Activated CD4-positive, alpha-beta T cell treated with anti-CD3 and anti-CD28 coated beads for 36 hours (primary cell): ENCODE measurements at places on chromosomes 16 and 17. TPM values are rescaled to one million over a fixed set of nuclear protein-coding genes. Genes with fewer than 3 reads are reported as not detected.

DNA sequence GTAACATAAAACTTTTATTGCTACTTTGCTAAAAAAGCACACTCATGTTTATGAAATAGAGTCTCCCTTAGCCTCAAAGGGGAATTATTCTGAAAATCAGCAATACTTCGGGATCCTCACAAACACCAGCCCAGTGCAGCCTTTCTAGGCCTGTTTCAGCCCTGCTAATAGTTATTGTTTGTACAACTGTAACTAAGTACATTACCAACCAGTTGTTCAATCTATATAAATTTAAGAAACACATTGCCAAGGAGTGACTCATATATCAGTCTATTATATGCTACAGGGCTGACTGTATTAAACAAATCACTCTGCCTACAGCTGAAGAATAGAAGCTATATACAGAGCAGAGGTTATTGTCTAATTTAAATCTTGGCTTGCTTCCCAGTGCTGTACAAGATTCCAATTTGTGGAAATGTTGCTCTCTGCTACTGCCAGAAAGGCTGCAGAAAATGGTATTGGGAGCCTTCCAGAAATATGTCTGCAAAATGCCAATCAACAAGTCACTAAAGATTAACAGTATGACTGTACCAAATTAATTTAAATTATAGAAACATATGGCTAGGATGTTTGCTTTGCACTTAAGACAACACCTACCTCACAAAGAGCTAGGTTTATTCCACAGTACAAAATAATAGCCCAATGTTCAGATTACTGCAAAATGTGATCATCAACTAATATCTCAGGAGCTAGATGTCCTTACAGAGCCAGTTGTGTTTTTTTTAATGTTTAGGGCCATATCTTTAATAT is 49.7 kb downstream of the TOX3 start:
- DNase-seq, result no peak

Gene RAPGEFL1
- total RNA-seq, result 5.1 TPM

DNA sequence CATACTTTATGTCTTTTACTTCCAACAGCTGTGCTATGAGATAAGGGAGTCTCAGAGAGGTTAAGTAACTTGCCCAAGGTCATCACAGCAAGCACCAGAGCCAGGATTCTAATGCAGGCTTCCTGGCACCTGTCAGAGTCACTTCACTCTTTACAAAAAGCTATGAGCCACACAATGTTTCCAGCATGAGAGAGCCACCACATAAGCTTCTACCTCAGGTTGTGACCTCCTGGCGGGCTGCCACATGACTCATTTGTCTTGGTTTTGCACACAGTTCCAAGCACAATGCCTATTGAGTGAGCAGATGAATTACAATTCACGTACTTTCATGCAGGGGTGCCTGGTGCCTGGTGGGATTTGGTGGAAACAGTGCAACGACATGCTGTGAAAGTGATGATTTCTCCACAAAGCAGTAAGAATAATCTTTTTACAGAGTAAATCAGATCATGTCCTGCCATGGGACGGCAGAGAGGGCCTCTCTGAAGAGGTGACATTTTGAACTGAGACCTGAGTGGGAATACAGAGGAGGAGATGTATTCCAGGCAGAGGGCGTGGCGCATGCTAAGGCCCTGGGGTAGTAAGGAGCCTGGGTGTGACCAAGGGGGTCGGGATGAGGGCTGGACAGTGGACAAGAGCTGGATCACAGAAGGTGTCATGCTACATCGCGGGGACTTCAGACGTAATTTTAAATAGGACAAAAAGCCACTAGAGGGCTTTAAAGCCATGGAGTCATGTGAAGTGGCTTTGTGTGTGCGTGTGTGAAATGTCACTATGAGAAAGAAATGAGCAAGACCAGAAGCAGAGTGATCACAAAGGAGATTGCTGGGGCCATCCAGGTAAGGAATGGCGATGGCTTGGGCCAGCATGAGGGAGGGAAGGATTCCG is 53.4 kb downstream of the CACNG3 start:
- peak; percentile 77 for DNase-seq

DNA sequence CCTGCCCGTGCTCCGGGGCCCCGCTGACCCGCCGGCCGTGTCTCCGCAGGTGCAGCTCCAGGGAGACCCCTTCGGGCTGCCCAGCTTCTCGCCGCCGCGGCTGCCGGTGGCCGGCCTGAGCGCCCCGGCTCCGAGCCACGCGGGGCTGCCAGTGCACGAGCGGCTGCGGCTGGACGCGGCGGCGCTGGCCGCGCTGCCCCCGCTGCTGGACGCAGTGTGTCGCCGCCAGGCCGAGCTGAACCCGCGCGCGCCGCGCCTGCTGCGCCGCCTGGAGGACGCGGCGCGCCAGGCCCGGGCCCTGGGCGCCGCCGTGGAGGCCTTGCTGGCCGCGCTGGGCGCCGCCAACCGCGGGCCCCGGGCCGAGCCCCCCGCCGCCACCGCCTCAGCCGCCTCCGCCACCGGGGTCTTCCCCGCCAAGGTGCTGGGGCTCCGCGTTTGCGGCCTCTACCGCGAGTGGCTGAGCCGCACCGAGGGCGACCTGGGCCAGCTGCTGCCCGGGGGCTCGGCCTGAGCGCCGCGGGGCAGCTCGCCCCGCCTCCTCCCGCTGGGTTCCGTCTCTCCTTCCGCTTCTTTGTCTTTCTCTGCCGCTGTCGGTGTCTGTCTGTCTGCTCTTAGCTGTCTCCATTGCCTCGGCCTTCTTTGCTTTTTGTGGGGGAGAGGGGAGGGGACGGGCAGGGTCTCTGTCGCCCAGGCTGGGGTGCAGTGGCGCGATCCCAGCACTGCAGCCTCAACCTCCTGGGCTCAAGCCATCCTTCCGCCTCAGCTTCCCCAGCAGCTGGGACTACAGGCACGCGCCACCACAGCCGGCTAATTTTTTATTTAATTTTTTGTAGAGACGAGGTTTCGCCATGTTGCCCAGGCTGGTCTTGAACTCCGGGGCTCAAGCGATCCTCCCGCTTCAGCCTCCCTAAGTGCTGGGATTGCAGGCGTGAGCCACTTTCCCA is 5.9 kb downstream of the CTF1 start:
- peak; percentile 77 for DNase-seq
